ENCODE measurements at places on chromosomes 7 and 10.

- no peak for DNase-seq
Measured at GRCh38 chr7:140534743-140535142, 55.4 kb upstream of the MKRN1 start.

- DNase-seq = no peak
Measured at GRCh38 chr7:30652132-30652531, 30.1 kb downstream of the CRHR2 start.

DNA sequence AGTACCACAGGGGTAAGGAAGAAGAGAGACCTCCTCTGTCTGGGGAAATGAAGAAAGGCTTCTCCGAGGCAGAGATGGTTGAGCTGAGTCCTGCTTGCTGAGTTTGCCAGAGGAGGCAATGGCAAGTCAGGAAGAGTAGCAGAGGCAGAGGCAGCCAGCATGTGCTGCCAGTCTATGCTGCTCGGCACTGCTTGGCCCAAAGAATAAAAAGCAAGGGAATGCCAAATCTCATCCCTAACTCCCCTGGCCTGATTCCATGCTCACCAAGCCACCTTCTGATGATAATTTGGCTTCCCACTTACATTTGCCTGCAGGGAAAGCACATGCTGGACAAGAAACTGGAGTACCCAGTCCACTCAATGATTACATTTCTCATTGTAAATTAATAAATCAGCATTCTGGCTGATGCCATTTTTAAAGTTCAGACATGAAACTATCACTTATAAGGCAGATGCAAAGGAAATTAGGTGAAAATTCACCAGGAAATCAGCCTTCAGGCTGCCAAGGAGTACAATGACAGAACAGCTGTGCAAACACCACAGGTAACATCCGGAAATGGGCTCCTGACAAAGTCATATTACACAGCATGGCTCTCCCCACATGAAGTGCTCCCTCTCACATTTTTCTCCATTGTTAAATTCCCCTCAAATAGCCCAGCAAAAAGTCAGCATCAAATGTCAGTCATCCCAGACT lies 245.9 kb downstream of the MTERF1 start:
- no peak for DNase-seq

- no peak for DNase-seq
Measured at GRCh38 chr7:99485094-99485493, 12.4 kb downstream of the ZNF789 start.

DNA sequence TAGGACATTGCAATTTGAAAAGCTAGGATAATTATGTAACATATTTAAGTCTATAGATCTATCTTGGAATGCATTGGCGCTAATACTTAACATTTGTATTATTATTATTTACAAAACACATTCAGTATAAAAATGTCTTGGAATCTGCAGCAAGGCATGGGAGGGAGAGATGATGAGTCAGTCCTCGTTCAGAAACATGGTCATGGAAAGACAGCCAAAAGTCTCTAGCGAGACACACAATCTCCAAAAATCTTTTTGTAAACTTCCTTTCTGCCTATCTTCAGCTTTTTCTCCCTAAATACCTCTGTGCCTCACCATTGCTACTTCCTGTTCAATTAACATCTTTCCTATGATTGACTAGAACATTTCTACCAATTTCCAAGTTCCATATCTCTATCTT lies 188.4 kb upstream of the CACNA2D1 start:
- no peak for DNase-seq

GRCh38 chr7:151756076-151756731 lies 120.7 kb downstream of the PRKAG2 start:
- DNase-seq = peak; percentile 58

GRCh38 chr7:81684514-81685269 lies 85.2 kb downstream of the HGF start:
- DNase-seq = no peak

- DNase-seq = no peak
Measured at GRCh38 chr7:112503361-112503972, 22.7 kb downstream of the LSMEM1 start.

- no peak for DNase-seq
Measured at GRCh38 chr10:21330628-21331020, 194.9 kb downstream of the SKIDA1 start.

GRCh38 chr7:85320699-85321476 lies 134.0 kb upstream of the SEMA3D start:
- DNase-seq = no peak

DNA sequence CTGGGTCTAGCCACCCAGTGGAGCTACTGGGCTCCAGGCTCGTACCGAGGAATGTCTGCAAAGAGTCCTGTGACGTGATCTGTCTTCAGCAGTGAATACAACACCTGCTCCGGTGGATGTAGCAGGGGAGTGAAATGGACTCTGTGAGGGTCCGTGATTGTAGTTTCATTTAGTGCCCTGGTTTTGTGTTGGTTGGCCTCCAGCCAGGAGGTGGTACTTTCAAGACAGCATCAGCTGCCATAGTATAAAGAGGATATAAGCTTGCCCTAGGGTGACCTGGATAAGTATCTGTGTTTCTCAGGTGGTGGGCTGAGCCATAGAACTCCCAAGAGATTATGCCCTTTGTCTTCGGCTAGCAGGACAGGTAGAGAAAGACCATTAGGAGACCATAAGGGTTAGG lies 24.6 kb upstream of the WNT2 start:
- no peak for DNase-seq

DNA sequence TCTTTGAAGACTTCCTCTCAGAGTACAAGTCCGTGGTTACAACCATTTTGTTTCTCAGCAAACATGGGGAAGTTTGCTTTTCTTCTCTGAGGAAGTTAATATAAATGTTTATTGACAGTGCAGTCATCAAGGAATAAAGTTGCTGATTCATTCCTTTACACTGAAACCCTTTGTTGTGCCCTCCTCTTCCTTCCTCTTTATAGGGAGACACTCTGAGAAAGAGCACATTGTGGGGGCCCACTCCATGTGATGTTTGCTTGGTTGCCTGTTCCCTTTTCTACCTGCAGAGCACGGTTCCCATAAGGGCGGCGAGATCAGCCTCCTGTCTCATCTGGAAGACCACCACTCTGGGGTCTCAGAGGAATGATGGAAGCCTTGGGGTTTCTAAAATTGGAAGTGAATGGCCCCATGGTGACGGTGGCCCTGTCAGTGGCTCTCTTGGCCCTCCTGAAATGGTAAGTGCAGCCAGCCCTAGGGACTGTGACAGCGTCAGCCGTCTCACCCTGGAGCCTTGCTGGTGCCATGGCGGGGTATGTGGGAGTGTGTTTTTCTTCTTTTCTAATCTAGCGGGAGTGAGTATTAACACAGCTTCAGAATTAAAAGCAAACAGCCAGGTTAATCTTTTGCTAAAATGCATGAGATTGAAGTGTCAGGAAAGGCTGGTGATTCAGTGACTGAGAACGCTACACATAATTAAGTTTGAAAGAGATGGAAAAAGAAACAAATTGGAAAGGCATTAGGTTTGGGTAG lies at the start of gene TBXAS1:
TSS of gene TBXAS1 (plus strand) at position 240 of the 750 bp plus-strand sequence. CDS start at position 367, 127 bp downstream.
- peak; percentile 44 for DNase-seq

DNA sequence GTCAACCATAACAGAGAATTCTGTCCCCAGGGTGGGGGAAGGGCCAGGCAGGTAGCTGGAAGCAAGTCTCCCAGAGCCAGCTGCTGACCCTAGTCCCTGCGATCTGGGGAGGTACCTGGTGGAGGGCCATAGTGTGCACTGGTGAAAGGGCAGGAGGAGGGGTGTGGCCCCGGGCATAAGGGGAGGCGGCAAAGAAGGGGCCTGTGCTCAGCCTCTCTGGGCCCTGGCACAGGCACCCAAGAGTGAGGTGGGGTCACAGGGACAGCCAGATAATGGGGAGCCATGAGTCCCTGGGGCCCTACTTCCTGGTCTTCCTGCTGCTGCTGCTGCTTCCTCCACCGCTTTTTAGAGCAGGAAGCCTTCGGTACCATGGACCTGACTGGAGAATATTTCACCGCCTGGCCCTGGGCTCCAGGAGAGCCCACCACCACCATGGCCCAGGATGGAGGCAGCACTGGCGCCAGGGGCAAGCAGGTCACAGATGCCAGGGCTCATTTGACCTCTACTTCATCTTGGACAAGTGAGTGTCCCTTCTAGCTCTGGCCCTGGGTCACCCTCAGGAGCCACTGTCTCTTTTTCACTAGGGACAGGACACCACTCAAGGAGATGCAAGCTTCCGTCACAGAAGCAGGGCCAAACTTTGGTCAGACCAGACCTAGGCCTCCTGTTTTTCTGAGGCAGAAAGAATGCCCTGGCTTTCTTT lies at the start of gene ANTXRL:
TSS of gene ANTXRL (plus strand) at position 7 of the 703 bp plus-strand sequence. CDS start at position 273, 266 bp downstream.
- no peak for DNase-seq

DNA sequence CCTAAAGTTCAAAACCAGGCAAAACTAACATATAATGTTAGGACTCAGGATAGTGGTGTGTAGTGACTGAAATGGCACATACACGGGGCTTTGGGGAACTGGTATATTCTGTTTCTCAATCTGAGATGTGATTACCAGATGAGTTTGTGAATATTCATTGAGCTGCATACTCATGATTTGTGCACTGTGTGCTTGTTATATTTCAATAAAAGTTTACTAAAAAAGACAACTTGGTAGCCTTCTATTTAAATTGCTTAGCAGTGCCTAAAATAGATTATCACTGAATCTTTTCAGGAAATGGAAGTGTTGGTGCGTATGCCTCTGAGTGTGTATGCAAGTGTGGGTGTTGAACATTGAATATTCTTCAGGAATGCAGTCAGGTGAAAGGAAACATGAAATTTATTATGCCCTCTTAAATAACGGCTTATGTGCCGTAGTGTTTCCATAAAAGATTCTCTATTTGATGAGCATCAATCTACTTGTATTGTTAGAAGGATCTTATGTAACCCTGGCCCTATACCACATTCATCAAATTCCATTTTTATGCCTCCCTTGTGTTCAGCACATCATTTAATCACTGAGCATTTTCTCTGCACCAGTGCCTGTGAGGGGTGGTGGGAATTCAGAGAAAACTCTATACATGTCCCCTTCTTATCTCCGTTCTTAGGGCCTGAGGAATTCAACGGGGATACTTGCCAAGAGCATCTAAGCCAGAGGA lies 82.6 kb upstream of the AUTS2 start:
- no peak for DNase-seq

DNA sequence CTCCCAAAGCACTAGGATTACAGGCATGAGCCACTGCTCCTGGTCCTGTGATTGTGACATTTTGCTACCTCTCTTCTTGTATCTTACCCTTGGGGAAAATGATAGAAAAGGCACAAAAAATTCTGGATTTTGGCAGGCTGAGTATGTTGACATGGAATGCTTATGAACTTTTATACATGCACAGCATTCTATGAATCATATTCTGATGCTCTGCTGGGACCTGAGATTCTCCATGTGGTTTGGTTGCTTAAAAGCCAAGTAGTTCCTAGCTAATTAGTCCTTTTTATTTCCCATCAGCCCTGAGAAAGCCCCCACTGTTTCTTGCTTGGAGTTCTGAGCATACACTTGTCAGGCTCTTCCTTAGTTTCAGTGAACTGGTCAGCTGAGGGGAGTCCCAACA lies 8.3 kb upstream of the KAZALD1 start:
- no peak for DNase-seq

- no peak for DNase-seq
Measured at GRCh38 chr7:107016312-107016711, 28.2 kb upstream of the PRKAR2B start.

GRCh38 chr10:124459395-124459794 lies 2.2 kb upstream of the LHPP start:
- no peak for DNase-seq

GRCh38 chr10:123864923-123865322 lies 26.7 kb downstream of the CPXM2 start:
- DNase-seq = no peak

DNA sequence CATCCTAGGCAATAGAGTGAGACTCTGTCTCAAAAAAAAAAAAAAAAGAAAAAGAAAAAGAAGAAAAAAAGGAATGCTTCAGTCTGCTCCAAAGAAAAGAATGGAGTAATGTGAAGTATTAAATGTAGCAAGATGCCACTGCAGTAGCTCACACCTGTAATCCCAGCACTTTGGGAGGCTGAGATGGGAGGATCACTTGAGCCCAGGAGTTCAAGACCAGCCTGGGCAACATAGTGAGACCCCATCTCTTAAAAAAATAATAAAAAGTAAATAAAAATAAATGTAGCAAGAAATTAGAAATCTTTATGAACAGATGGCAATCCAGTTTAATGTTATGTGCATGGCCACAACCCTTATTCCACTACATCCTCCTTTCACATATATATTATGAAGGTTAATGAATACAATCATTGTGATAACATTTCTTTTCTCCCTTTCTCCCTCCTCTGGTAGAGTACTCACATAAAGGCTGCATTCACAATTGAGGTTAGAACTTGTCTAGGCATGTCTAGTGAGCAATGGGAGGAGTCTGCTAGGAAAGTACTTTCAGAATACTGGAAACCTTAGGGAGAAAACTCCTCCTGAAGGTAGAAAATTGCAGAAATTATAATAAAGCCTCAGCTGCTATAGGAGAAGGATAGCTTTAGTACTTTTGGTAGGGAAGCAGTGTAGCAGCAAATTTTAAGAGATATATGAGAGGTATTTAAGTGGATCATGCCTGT lies 20.4 kb downstream of the KLLN start:
- DNase-seq = no peak

GRCh38 chr7:22480523-22481075 lies 19.4 kb downstream of the STEAP1B start:
- DNase-seq = no peak

DNA sequence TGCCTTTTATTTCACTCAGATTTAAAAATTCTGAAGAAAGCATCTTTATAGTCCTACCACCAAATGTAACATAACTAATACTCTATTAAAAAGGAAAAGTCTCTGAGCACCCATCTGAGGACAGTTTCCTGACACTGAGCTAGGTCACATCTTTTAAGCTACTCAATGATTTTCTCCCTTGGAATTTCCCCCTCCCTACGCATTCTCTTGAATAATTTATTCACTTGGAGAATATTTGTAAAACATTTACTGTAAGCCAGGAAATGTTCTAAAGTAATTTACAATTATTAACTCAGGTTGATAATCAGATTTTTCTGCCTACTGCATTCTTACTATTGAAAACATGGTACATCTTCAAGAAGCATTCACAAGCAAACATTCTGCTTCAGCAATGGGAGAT lies 297.2 kb upstream of the VSTM2A start:
- DNase-seq = no peak

- no peak for DNase-seq
Measured at GRCh38 chr7:55970978-55971377, 6.6 kb downstream of the NIPSNAP2 start.

- no peak for DNase-seq
Measured at GRCh38 chr10:110413049-110413783, 84.5 kb upstream of the DUSP5 start.

DNA sequence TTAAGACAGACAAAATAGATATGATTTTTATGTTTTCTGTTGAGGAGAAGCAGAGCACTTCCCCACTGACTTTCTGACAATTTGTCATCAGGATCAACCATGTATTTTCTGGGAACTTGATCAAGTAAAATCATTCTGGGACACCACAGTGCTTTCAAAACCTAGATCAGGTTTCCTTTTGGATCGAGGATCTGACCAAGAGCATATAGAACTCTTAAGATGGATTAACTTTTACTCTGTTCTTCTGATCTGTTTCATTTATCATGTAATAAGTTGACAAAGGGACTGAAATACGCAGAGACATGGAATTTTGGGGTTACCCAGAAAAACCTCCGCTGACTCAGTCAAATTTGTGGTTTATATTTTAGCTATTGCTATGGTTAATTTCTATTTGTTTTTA lies 136.0 kb upstream of the WNT16 start:
- no peak for DNase-seq

GRCh38 chr10:78571286-78571685 lies 497.5 kb upstream of the ZMIZ1 start:
- DNase-seq = no peak

- DNase-seq = no peak
Measured at GRCh38 chr10:27496137-27496536, 8.0 kb upstream of the RAB18 start.

GRCh38 chr7:8594115-8594514 lies 160.7 kb downstream of the NXPH1 start:
- no peak for DNase-seq

- no peak for DNase-seq
Measured at GRCh38 chr10:117365612-117366011, 9.6 kb downstream of the PDZD8 start.

Measured in CD4-positive, alpha-beta T cell treated with Interleukin-4 for 1 hour (primary cell).